Foreskin keratinocyte (primary cell): ENCODE measurements at places on chromosomes 16 and 17. TPM values are rescaled to one million over a fixed set of nuclear protein-coding genes. Genes with fewer than 3 reads are reported as not detected.
A peak's percentile ranks its signal among the peaks of the same experiment; 100 is the strongest.

DNA sequence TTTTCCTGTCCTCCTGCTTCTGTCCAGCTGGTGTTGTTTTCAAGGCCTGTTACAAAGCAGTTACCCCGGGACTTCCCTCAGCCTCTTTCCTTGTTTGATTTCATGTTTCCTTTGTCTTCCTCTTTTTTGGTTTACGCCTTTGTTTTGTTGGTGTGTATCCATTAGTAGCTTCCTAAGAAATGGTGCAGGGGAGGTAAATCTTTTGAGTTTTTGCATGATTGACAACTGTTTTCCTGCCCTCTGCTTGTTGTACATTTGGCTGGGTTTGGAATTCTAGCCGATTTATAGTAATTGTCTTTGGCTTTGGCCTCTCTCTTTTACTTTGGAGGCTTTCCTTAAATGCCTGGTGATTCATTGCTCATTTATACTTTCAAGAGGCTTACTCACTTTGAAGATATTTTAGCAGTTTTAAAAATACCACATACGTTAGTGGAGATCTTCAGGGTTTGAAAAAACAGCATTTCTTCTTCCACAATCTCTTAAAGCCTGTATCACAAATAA, 32.8 kb downstream of the DNAH2 start:
- peak; percentile 83 for DNase-seq

DNA sequence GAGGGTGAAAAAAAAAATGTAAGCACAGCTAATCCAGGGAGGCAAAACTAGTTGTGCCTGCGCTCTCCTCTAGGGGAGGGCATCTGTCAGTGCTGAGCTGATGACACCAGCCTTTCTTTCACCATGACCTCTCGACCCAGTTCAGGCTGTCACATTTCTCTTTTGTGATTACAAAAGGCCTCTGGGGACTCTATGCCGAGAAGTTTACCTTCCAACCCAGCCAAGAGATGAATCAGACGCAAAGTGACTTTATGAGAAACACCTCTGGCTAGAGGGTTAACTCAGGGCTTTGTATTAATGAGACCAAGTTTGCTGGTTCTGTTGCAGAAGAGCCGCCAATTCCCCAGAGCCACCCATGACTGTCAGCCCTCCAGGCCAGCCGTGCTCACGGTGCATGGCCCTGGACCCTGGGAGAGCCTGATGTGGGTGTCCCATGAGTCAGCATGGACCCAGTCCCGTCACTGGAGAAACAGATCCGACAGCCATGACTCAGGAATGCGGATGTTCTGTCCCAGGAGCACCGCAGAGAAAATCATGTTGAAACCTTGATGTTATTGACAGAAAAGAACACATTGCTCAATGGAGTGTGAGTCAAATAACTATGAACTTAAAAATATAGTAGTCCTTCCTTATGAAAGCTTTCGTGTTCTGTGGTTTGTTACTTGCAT, 437.2 kb downstream of the HS3ST3B1 start:
- peak; percentile 98 for DNase-seq

DNA sequence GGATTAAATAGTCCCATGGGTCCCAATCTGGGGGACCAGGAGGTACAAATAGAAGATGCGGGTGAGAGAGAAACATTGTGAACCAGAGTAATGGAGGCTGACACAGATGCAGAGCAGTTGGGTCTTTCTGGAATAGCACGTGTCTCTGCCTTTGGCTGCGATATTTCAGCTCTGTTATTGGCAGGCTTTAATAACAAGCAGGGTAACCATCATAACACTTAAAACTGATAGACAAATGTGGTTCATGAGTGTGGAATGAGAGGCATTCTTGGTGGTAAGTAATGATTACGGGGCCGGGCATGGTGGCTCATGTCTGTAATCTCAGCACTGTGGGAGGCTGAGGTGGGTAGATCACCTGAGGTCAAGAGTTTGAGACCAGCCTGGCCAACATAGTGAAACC, 110.3 kb downstream of the SNX29 start:
- no peak for DNase-seq

GRCh38 chr16:8741636-8742035, 55.8 kb downstream of the TMEM186 start:
- no peak for DNase-seq

Gene TPSD1
- total RNA-seq: not detected in 2 replicates
